Activated CD4-positive, alpha-beta T cell treated with anti-CD3 and anti-CD28 coated beads for 24 hours (primary cell): ENCODE measurements at places on chromosomes 5 and 9.
A peak's percentile ranks its signal among the peaks of the same experiment; 100 is the strongest.

GRCh38 chr5:86806206-86806605, 188.5 kb downstream of the COX7C start:
- no peak for DNase-seq

GRCh38 chr9:130128733-130129431, 43.3 kb upstream of the NCS1 start:
- peak; percentile 20 for DNase-seq

GRCh38 chr9:34185778-34186551, 7.1 kb downstream of the UBAP1 start:
- no peak for DNase-seq

DNA sequence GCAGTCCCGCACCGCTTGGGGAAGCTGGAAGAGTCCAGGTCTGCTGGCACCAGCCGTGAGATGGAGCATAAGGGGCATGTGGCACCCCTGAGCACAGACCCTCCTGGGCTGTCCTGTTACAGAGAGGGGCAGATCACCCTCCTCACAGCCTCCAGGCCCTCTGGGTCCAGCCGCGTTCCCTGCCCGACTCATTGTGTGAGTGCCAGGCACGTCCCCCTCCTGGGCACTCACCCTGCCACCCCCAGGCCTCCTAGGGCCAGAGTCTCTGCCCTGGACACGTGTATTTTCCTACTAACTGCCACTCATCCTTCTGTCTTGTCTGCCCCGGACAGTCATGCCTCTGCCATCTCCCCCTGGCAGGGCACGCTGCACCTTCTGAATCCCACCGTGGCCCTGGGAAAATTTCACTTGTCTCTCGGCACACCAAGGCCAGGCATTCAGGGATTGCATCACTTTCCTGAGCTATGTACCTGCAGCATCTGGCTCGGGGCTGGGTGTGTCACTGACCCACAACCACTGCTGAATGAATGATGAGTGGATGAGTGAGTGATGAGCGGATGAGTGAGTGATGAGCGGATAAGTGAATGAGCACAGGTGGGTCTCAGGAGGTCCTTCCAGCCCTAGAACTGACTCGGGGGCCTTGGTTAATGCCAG, 21.5 kb upstream of the FCN1 start:
- no peak for DNase-seq

DNA sequence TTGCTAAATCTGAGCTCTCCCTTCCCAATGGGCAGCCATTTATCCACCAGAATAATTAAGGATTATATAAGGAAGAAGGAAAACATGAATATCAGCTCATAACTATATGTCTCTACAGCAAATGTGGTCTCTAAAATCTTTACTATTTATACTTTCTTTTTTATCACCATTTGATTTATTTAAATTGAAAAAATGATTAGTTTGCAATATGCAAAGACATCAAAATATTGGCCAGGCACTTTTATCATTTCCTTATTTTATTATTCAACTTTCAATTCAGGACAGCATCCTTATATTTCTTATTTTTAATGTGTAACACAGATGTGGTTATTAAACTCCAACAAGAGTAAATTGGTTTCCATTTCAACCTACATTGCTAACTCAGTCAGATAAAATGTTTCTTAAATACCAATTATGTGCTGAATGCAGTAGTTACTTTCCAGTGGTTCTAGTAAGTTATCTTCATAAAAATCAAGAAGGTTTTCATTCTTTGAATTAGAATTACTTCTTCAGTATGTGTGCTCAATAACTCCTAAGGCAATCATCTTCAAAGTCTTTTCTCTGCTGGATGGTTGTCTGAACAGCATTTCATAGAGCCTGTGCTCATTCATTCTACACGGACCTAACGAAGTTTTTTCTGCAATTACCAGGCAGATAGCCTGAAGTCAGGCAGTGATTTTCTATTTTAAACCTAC, 1148.0 kb downstream of the CDH12 start:
- no peak for DNase-seq

- DNase-seq, result no peak
Observed at GRCh38 chr5:131230406-131230805, 33.4 kb upstream of the CDC42SE2 start.

DNA sequence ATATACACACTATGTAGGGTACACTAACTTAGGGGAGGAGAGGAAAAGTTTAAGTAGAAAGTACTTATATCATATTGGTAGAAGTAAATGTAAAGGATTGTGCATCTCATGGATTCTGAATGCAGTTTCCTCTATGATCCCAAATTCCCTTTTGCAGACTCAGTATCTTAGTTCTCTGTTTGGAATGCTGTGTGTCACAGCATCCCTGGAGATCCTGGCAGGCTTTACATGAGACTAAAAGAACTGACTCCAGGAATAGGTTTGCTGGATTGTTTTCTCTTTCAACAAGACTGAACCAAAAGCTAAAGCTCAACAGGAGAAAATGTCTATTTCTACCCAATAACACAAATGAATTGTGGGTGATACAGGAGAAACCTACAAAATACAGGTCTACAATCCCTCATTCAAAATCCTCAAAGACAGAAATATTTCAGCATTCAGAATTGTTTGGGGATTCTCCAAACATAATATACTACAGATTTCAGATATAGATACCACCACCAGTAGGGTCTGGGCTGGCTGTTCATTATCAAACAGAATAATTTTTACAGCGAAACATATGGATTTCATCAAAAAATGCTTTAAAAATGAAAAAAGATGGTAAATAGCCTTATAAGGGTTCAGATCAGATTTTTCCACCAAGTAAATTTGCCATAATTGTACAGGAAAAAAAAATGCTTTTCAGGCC, 324.7 kb upstream of the GRAMD2B start:
- DNase-seq, result no peak
